CD4-positive, alpha-beta T cell (primary cell): ENCODE measurements at places on chromosomes 5 and 9. TPM values are rescaled to one million over a fixed set of nuclear protein-coding genes. Genes with fewer than 3 reads are reported as not detected.

GRCh38 chr5:24444414-24444813, 200.4 kb downstream of the CDH10 start:
- no peak for DNase-seq

DNA sequence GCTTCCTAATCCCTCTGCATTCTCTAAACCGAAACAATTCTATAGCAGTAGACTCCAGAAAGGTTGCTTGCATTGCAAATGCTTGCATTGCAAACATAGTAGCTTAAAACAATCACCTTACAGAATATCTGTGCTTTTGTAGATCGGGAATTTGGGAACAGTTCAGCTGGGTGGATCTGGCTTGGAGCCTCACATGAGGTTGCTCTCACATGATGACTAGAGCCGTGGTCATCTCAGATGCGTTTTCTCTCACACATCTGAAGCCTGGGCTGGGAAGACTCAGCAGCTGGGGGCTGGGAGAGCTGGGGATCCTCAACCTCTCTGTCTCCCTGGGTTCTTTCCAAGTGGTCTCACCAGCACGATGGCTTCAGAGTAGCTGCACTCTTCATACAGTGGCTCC, 127.8 kb downstream of the MSX2 start:
- DNase-seq: no peak

GRCh38 chr5:125750147-125750860, 672.9 kb upstream of the GRAMD2B start:
- DNase-seq: no peak

DNA sequence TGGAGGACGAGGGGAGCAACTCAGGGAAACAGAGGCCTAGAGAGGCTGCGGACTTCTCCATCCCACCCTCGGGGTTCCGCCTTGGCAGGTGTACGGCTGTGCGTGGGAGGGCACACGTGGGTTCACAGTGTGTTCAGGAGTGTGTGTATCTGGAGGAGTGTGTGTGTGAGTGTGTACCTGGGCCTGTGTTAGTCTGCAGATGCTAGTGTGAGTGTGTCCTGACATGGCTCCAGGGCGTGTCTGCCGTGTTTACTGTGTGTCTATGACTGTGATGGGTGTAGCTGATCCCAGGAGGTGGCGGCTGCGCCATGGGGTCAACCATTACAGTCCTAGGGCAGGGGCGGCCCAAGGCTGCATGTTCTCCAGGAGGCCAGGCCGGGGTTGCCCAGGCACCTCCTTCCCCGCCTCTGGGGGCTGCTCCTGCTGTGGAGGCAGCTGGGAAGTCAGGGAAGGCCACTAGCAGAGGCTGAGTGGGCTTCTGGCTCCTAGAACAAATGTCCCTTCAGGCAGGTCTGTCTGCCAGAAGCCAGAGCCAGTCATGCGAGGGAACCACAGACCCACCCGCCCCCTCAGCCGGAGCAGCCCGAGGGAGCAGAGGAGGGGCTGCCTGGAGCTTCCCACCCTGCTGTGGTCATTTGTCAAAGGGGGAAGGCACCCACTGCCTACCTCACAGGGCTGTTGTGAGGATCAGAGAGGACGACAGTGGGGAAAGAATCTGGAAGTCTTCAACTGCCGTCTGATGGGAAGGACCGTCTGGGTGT, 21.4 kb downstream of the CRB2 start:
- no peak for DNase-seq

SURF6 gene
- total RNA-seq: 15.1 TPM

ZNF367 gene
- total RNA-seq: 6.7 TPM
